ENCODE measurements at places on chromosomes 4 and X.
A peak's percentile ranks its signal among the peaks of the same experiment; 100 is the strongest.

DNA sequence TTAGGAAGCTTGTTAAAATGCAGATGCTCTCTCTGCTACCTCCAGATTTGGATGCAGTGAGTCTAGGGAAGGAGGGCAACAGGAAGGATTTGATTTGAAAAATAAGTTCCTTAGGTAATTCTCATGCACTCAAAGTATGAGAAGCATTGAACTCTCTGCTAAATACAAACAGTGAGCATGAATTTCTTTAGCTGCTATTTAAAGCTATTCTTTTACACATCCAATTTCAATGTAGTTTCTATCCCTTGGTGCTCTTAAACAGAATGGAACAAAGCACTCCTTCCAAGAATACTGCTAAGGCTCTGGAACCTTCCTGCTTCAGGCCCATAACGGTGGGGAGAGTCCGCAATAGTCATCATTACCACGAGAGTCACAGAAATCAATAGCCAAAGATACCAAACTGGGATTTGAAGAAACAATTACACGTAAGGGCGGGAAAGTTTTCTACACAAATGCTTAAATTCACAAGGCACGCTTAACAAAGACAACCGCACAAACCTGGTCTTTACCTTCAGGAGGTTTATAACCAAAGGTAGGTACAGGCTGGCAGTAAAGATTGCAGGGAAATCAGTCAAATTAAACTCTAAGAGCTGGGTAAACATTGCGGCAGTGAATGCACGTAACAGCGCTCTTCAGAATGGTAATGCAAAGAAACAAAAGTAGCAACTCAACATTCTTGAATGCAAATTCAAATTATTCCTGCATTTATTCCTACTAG lies 123.2 kb upstream of the NAP1L5 start:
- DNase-seq, result no peak

- DNase-seq, result no peak
Observed at GRCh38 chrX:105120463-105120862, 100.0 kb downstream of the TEX13A start.

DNA sequence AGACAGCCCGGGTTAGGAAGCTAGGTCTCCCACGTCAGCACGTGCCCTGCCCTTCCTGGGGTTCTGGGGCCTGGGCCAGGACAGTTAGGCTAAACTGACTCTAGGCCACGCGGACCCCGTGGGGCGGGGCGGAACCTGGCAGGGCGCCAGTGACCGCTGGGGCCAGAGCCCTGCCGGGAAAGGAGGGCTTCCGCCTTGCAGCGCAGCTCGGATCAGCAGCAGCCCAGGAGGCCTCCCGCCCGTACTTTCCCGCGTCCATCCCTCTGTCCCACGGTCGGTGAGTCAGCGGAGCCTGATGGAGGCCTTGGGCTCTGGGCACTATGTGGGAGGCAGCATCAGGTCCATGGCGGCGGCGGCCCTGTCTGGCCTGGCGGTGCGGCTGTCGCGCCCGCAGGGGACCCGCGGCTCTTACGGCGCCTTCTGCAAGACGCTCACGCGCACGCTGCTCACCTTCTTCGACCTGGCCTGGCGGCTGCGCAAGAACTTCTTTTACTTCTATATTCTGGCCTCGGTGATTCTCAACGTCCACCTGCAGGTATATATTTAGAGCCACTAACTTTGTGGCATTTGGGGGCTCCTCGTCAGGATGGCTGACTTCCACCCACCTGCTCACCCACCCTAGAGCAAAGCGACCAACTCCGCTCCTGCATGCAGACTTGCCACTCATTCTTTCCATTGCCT lies at the start of gene SMIM10:
Gene SMIM10, plus strand, starts transcription at position 191 of the 681 bp plus-strand sequence. Its CDS starts 105 bp downstream, at position 296.
- peak; percentile 75 for DNase-seq

- peak; percentile 47 for DNase-seq
Observed at GRCh38 chrX:48490661-48491060, 14.7 kb downstream of the FTSJ1 start.

GRCh38 chr4:140483445-140483844 lies 14.6 kb downstream of the MGAT4D start:
- DNase-seq, result no peak

GRCh38 chrX:46715530-46715929 lies 43.4 kb downstream of the SLC9A7 start:
- no peak for DNase-seq

DNA sequence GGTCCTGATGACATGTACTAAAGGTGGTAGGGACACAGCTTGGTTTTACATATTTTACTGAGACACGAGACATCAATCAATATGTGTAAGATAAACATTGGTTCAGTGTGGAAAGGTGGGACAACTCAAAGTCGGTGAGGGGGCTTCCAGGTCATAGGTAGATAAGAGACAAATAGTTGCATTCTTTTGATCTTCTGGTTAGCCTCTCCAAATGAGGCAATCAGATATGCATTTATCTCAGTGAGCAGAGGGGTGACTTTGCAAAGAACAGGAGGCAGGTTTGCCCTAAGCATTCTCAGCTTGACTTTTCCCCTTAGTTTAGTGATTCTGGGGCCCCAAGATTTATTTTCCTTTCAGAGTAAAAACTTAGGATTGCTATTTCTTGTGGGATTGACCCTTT lies 706.9 kb downstream of the GLUD2 start:
- no peak for DNase-seq
